ENCODE measurements at places on chromosomes 12 and 14.

DNA sequence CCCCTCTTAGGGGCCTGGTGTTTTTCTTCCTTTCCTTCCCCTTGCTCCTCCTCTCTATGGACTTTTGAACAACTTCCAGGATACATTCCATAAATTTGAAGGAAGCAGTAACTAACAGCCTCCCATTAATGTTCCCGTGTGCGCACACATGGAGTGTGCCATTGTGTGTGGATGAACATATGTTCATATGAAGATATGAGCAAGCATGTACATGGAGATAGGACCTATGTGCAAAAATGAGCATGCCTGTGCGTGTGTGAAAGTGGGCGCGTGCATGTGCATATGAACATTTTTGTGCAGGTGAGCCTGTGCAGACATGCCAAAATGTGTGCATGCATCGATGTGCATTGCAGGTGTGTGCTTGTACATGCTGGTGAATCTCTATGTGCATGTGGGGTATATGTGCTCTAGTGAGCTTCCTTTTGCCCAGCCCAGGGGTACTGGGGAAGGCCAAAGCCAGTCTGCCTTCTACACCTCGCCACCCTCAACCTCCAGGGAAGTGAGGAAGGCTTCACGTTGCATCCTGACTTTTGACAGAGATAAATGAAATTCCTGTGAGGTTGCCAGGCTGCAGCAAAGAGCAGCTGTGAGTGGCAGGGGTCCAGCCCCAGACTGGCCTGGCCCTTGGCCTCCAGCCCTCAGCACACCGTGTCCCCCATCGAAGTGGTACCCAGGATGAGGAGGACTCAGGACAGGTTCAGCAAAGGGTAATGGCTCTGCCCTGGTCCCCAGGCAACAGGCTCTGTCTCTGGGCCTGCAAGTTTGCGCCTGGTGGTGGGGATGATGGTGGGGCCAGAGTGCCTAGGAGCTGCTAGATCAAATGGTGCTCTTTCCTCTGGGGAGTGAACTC, 21.1 kb upstream of the PGF start:
- DNase-seq: no peak

GRCh38 chr12:111886662-111887545, 44.9 kb downstream of the MAPKAPK5 start:
- DNase-seq: no peak

DNA sequence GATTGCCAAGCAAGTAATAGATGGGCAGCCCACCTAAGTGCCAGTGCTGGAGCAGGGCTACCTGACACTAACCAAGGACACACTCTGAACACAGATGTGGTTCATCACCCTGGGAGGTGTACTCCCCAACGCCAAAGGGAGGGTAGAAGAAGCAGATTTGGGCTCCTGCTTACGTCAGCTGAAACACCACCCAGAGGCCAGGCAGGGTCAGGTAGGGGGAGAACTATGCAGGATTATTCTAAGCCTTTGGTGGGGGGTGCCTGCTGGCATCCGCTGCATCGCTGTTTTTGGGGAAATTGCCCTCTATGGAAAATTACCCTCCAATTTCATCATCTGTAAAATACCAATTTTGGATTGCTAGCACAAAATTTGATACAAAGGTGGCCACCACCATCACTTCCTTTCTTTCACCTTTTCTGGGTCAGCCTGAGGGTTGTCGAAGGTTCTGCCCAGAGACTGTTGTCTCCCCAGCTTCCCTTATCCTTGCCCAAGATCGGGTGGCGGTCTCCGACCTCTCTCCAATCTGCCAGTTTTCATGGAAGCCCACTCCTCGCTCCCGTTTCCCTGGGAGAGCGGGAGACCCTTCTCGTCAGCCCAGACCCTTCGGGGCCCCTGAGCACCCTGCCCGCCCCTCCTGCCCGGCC, 535 bp downstream of the BIN2 start:
- DNase-seq: no peak

GRCh38 chr14:105853907-105854599, 327.7 kb downstream of the TMEM121 start:
- no peak for DNase-seq

DNA sequence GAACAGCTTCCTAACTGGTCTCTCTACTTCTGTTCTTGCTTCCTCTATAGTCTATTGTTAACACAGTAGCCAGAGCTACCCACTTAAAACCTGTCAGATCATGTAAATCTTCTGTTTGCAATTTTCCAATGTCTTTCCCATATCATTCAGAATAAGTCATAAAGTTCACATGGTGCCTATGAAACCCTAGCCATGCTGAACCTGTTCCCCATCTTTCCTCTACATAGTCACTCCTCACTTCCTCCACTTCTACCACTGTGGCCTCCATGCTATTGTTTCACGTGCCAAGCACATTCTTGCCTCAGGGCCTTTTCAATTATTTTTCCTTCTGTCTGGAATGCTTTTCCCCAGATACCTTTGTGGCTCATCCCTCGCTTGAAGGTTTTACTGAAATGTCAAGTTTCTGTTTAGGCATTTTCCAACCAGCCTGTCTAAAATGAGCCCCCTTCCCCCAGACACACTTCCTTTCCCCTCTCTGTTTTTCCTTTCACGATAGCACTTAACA, 132.1 kb downstream of the DYRK2 start:
- DNase-seq: no peak

- DNase-seq: no peak
Observed at GRCh38 chr14:74142523-74142922, 57.8 kb downstream of the LIN52 start.

- DNase-seq: no peak
Observed at GRCh38 chr12:88299567-88300101, 157.5 kb downstream of the TMTC3 start.

DNA sequence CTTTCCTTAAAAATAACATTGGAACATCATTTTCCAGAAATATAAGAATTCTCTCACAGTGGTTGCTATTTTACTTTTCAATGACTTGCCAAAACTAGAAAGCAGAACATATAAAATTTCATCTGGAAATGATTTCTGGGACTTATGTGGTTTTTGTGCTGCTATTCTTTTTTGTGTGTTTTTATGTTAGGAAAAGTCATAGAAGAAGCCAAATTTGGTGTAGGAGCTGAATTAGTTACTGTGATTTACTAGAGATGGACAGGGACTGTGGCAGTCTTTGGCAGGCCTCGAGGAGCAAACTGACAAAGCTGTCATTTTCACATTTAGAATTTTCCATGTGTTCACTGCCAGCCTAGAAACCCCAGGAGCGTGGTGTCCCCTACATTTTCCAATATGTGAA, 38.3 kb upstream of the LDHB start:
- no peak for DNase-seq

- DNase-seq: no peak
Observed at GRCh38 chr12:32917094-32917611, 20.6 kb upstream of the PKP2 start.

DNA sequence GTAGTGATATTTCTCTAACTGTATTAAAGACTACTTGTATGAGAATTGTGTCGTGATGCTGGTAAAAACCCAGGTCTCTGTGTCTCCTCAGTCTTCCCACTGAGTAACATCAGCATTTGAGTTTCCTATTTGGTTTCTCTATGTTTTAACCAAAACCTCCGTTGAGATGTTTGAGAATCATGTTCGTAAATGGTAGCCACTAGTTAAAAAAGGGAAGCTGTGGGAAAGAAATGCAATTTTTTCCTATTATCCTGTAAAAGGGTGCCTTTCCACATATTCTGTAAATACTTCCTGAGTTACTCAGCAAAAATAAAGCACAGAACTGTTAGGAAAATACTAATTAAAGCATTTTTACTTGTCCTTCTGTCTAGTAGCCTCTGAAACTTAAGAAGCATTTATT, 7.0 kb downstream of the CLEC1B start:
- no peak for DNase-seq

GRCh38 chr12:49109641-49110463, 795 bp downstream of the LMBR1L start:
- no peak for DNase-seq

- no peak for DNase-seq
Observed at GRCh38 chr12:111607239-111607638, 8.1 kb upstream of the ATXN2 start.

- DNase-seq: no peak
Observed at GRCh38 chr12:106179086-106179485, 40.3 kb upstream of the NUAK1 start.

DNA sequence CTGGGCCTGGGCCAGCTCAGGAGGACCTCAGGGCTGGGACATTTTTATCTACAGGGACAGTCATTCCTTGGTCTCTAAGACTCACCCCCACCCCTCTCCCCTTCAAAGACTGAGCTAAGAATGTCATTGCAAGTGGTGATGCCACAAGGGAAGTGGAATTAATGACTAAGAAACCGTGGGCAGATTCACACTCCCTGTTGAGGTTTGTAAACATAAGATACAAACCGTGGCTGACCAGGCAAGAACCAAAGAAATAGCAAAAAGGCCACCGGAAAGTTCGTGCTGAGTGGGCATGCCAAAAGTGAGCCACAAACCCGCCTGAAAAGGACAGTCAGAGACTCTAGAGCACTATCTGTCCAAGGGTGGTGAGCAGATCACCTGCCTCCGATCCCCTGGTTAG, 25.7 kb downstream of the NUAK1 start:
- no peak for DNase-seq

- DNase-seq: no peak
Observed at GRCh38 chr14:68510201-68511128, 282.4 kb downstream of the ZFP36L1 start.

DNA sequence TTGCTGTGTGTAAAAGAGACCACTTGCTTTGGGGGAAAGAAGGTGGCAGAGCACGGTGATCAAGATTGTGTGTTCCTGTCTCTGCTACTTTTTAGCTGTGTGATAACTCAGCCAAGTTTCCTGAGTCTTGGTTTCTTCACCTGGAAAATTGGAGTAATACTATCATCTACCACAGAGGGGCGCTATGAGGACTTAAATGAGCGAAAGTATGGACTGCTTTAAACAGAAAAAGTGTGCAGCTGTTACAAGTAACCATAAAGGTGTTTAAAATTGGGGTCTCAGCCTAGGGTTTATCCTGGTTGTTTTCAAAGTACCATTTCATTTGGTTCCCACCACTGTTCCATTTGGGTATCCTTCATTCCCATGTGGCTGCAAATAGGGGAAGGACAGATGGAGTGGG, 65.9 kb upstream of the WSCD2 start:
- no peak for DNase-seq

- no peak for DNase-seq
Observed at GRCh38 chr12:14665354-14666348, 30.7 kb downstream of the GUCY2C start.

GRCh38 chr12:70798016-70798783, 122.3 kb downstream of the PTPRR start:
- DNase-seq: no peak

DNA sequence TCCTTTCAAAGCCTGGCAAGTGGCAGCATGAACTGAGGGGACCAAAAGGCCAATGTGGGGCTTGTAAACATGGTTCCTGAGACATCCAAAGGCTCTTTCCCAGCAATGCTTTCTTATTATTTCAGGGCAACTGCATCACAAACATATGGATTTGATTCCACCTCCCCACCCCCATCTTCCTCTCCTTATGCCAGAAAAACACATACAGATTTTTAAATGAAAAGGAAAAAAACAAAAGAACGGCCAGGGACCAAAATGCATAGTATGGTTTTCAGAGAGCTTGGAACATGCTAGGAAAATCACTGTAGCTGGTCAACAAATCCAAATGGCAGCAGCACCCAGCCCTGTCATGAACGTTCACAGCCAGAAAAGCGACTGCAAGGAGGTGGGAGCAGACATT, 167.6 kb downstream of the ANO2 start:
- peak; percentile 84 for DNase-seq

- DNase-seq: no peak
Observed at GRCh38 chr12:120540445-120540844, 6.3 kb downstream of the RNF10 start.

- no peak for DNase-seq
Observed at GRCh38 chr12:70248876-70249275, 5.6 kb downstream of the CNOT2 start.

GRCh38 chr14:21534576-21534975, 8.4 kb upstream of the SALL2 start:
- DNase-seq: no peak

DNA sequence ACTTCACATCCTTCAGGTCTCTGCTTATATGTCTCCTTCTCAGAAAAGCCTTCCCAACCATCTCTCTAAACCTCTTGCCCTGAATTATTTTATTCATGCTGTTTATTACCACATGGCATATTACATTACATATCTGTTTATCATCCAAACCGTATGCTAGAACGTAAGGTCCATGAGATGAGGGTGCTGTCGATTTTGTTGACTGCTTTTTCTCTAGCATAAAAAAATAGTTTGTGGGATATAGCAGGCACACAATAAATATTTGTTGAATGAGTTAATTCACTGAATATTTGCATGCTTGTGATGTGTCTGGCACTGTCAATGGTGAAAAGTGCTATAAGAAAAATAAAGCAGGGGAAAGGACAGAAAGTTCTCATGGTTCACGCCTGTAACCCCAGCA, 22.9 kb downstream of the SAMD4A start:
- no peak for DNase-seq

- no peak for DNase-seq
Observed at GRCh38 chr12:127548123-127548553, 718.8 kb upstream of the TMEM132C start.

DNA sequence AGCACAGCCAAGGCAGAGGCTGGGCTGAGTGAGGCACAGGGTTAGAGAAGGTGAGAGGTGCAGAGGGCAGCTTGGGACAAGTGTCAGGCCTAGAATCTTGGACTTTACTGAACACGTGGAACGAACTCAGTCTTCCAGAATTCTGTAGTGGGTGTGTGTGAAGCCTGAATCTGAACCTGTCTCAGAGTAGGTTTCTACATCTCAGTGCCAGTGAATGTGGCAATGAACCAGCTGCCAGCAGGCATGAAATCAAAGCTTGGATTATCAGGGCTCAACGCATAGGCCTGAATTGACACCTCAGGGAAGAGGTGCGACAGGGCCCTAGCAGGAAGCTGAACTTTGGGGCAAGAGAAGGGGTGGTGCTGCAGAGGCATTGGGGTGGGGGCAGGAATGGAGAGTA, 104.6 kb downstream of the SAMD4A start:
- no peak for DNase-seq

DNA sequence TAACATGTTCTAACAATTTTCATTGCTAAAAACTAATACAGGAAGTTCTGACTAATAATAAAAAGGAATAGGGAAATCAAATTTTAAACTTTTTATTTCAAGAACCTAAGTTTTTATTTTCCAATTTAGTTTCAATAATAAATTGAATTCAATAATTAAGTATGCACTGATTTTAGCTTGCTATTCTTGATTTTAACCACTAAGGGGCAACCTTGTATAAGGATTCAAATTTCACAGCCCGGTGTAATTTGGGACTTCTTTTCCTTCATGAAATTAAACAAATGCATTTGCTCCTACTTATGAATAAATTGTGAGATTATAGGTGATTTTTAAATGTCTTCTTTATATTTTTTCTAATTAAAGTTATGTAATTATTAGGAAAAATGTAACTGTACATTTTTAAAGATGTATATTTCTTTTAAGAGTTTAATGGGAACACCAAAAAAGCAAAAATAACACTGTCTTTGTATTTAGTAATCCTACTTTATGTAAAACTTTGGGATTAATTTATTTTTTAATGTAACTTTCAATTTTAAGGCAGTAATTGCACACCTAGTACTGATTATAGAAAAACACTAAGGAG, 241.4 kb upstream of the PDZRN4 start:
- DNase-seq: no peak

- DNase-seq: no peak
Observed at GRCh38 chr12:15669256-15669948, 119.8 kb downstream of the EPS8 start.

GRCh38 chr12:39269492-39269891, 173.4 kb downstream of the KIF21A start:
- no peak for DNase-seq

- no peak for DNase-seq
Observed at GRCh38 chr14:62244221-62244620, 482.0 kb downstream of the SNAPC1 start.
